ENCODE measurements at places on chromosomes 13 and 19.

- no peak for DNase-seq
Observed at GRCh38 chr13:59679254-59679653, 484.5 kb downstream of the DIAPH3 start.

DNA sequence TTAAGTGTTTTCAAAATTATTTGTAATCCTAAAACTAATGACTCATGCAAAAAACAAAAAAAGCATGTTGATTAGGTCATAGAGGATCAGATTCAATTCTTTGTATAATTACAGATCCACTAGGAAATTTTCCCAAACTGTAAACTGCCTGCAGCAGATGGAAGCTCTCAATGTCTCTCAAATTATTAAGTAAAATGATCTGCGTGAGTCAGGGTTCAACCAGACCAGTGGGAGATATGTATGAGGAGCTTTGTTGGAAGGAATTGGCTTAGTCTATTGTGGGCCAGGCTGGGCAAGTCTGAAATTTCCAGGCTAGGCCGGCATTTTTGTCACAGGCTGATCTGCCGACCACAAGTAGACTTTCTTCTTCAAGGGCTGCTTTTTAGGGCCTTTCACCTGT, 14.4 kb upstream of the SACS start:
- DNase-seq: no peak

DNA sequence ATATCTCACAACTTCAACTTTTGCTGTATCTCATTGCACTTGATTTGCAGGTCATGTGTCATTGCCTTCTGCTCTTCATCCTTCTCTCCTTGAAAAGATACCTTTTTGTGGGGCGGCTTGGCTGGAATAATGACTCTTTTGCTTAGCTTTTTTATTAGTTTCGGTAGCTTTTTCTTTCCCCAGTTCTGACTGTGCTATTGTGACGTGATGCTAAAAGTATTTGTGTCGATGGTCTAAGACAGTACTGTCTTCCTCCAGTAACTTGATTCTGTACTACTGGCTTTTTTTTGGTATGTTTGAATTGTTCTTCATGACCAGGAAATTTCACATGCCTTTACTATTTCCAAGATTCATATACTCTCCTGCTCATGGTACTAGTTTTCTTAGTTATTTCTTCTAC, 63.1 kb downstream of the SLITRK1 start:
- DNase-seq: no peak

- no peak for DNase-seq
Observed at GRCh38 chr13:50437252-50437651, 406.2 kb downstream of the DLEU7 start.

- no peak for DNase-seq
Observed at GRCh38 chr13:102039264-102039663, 362.6 kb downstream of the FGF14 start.

GRCh38 chr13:82571653-82572052, 1310.6 kb downstream of the SLITRK1 start:
- DNase-seq: no peak

GRCh38 chr19:7841751-7842660, 12.0 kb downstream of the EVI5L start:
- no peak for DNase-seq

DNA sequence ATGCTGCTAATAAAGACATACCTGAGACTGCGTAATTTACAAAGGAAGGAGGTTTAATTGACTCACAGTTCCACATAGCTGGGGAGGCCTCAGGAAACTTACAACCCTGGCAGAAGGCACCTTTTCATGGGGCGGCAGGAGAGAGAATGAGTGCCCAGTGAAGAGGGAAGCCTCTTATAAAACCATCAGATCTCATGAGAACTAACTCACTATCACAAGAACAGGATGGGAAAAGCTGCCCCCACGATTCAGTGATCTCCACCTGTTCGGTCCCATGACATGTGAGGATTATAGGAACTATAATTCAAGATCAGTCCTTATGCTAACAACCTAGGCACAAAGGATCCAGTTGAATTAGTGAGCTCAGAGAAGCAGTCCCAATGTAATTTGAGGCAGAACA, 59.4 kb downstream of the GPC6 start:
- DNase-seq: no peak

- no peak for DNase-seq
Observed at GRCh38 chr19:6340493-6341201, 7.2 kb upstream of the ACER1 start.

DNA sequence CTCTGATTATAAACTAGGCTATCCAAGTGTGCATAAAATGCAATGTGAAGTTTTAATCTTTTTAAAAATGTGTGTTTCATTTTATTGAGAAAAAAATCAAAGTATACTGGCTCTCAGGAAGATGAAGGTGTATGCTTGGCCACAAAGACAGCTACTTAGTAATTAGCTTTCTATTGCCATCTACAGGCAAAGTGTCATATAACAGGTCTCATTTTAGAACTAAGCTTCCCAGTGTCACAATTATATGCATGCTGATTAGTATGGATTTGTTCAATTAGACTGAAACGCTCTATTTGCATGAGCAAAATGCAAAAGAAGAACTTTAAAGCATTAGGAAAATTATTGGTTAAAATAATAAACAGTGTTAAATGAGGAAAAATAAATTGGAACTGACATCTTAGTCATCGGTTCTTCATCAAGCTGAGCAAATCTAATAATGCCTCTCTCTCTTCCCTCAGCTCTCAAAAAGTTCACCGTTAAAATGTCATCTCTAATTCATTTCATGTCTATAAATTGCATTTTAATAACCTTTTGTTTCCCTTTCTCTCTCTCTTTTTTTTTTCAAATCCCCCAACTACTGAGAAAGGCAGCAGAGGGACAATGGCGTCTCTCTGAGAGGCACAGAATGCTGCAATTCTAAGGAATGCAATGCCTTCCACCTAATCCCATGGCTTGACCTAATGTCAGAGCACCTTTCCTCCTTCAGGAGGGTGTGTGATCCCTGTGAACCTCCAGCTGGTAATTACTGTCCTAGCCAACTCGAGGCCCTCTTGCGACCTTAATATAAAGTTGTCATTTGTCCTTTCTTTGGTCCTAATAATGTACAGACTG, 313.1 kb upstream of the MAB21L1 start:
- DNase-seq: no peak

DNA sequence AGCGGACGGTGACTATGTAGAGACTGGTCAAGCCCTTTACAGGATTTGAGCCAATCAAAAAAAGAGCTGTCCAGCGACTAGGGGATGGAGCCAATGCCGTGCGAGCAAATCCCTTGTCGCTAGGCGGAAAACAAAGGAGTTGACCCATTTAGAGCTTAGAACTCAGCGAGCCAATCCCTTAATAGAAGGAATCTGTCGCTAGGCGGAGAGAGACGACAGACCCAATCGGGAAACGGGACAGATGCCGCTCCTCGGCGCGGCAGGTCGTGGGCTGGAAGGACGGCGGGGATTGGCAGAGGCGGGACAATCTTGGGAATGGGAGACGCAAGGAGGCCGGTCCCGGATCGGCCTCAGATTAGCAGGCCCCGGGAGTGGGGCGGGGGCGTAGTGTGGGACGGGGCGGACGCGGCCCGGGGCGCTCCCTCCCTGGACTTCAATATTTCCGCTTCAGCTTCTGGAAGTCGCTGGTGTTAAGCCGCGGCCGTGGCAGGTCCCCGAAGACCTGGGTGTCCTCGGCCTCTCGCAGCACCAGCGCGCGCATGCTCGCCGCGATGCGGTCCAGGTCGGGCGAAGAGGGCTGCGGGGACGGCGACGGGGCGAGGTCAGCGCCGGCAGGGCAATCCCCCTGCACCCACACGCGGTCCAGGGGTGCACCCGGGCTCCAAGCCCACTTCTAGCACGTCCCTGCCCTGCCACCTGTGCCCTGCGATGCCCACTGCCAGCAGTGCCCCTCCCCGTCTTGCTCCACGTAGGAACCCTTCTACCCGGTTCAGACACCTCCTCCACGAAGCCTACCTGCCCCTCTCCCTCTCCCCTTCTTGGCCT, 2.3 kb upstream of the PNKP start:
- DNase-seq: peak; percentile 99

DNA sequence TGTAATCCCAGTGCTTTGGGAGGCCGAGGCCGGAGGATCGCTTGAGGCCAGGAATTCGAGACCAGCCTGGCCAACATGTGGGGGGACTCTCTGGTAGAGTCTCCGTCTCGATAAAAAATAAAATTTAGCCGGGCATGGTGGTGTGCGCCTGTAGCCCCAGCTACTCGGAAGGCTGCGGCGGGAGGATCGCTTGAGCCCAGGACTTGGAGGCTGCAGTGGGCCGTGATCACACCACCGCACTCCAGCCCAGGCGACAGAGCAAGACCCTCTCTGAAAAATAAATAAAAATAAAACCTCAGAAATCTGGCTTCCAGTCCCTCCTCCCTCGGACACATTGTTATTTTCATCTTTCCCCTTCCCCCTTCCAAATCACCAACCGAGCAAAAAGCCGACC, 332 bp downstream of the IRGQ start:
- no peak for DNase-seq

GRCh38 chr13:33918199-33918932, 100.4 kb downstream of the RFC3 start:
- DNase-seq: no peak

DNA sequence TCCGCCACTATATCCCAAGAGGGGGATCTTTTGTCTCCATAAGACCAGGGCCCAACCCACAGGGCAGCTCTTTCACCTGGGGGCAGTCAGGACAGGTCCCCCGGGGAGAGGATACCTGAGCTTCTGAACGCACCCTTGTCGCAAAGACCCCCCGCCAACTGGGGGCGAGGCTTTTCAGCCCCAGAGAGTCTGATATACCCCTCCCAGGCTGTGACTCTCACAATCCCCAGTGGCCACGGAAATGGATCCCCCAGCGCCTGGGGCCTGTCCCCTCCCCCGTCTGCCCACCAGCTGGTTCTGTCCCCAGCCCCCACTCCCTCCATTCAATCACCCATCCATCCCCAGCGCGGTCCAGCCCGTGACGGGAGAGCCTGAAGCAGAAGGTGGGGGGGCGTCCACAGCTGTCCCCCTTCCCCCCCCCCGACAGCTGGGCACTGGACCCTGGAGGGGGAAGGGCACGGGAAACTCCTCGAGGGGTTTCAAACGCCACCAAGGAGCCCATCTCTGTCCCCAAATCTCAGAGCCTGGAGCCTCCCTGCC, 823 bp downstream of the DOCK6 start:
- DNase-seq: no peak

DNA sequence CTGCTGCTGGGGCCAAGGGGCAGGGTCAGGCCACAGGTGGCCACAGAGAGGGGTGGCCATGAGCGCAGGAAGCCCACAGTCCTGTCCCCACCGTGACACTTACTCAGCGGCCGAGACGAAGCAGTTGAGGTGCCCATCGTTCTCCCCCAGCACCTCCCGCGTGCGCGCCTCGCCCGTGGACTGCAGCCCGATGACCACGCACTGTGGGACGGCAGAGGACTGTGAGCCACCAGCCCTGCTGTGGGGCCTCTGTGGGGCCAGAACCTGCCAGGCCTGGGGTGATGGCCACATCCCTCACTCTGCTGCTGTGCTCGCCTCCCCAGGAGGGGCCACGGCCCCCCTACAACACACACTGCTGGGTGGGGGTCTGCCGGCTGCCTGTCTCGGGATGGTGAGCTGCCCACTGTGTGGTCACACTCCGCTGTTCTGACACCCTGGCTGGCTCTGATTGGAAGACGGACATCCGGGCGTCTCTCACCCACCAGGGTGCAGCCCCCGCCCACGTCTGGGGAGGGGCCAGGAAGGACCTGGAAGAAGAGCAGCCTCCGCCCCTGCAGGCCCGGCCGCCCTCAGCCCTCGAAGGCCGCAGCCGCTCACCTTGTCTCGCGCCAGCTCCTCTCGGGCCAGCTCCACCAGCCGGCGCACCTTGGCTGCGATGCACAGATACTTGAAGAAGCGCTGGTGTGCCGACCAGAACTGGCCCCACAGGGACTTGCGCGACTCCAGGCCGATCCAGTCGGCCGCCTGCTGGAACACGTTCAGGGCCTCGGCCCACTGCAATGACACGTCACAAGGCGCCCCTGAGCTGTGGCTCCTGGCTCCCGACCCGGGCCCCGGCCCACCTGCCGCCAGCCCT, 13.2 kb downstream of the GPX4 start:
- no peak for DNase-seq

DNA sequence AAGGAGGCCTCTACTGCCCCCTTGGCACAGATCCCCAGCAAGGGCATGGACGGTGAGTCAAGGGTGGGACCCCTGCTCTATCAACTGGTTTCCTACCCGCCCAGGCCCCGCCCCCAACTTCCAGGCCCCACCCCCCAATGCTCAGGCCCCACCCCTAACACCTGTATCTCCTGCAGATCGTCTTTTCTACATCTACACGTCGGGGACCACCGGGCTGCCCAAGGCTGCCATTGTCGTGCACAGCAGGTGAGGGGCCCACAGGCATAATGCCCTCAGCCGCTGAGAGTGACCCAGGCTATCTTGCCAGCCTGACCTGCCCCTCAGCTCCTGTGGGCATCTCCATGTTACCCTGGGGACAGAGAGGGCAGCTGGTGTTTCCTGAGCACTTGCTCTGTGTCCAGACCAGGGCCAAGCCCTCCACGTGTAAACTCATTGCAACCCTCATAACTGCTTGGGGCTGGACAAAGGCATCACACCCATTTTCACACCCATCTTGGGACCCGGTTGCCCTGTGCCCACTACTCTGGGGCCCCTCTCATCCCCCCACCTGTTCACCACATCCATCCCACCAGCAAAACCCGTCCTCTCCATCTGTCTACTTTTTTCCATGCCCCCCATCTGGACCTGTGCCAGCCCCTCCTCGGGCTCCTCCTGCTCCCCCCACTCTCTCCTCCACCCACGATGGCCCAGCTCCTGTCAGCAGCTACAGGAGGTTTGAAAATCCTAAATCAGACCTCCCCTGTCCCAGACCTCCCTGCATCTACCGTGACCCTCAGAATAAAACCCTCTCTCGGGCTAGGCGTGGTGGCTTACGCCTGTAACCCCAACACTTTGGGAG, 17.2 kb downstream of the SLC27A1 start:
- no peak for DNase-seq

GRCh38 chr19:6412447-6413091, 12.0 kb downstream of the KHSRP start:
- DNase-seq: peak; percentile 16

- no peak for DNase-seq
Observed at GRCh38 chr19:38691938-38692457, 44.5 kb downstream of the ACTN4 start.

- no peak for DNase-seq
Observed at GRCh38 chr13:40996426-40997092, 22.6 kb downstream of the ELF1 start.

GRCh38 chr13:99566125-99567083, 65.1 kb downstream of the TM9SF2 start:
- DNase-seq: no peak

DNA sequence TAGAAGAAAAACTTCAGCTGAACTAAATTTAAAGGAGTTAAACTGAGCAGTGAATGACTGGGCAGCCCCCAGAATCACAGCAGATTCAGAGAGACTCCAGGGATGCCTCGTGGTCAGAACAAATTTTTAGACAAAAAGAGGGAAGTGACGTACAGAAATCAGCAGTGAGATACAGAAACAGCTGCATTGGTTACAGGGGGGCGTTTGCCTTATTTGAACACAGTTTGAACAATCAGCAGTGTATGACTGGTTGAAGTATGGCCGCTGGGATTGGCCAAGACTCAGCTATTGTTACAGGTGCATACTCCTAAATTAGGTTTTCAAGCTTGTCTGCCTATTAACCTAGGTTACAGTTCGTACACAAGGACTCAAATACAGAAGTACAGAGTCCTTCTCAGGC, 2.2 kb upstream of the SPRYD7 start:
- no peak for DNase-seq
